HS-5 (cell line): ENCODE measurements at places on chromosomes 13 and 19.

DNA sequence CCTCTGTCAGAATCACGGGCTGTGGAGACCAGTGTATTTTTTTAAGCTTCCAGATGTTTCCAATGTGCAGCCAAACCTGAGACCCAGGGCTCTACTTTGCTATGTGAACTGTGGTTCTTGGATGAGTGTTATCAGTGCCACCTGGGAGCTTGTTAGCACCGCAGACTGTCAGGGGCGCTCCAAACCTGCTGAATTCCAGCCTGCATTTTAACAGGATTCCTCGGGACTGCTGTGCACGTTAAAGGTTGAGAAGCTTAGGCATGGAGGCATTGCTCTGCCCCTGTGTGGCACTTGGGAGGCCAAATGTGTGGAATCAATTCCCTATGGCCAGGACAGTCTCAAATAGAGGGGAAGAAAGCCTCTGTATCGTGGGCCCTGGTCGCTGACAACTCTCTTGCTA lies 80.3 kb downstream of the ANKRD10 start:
- no peak for DNase-seq

GRCh38 chr13:73138276-73138637 lies 79.5 kb downstream of the KLF5 start:
- DNase-seq: peak; percentile 18

DNA sequence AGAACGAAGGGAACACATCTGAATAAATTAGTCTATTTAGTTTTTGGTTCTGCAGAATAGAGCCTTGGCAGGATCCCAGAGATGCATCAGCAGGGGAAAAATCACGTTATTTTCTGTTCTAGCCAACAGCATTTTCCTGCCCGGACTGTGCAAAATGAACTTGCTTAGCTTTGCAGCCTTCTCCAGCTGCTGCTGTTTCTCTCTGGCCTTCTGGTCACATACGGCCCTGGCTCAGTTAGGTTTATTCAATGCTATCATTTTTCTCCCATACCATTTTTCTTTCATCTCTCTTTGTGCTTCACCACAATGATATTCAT lies 110.4 kb upstream of the KL start:
- no peak for DNase-seq

DNA sequence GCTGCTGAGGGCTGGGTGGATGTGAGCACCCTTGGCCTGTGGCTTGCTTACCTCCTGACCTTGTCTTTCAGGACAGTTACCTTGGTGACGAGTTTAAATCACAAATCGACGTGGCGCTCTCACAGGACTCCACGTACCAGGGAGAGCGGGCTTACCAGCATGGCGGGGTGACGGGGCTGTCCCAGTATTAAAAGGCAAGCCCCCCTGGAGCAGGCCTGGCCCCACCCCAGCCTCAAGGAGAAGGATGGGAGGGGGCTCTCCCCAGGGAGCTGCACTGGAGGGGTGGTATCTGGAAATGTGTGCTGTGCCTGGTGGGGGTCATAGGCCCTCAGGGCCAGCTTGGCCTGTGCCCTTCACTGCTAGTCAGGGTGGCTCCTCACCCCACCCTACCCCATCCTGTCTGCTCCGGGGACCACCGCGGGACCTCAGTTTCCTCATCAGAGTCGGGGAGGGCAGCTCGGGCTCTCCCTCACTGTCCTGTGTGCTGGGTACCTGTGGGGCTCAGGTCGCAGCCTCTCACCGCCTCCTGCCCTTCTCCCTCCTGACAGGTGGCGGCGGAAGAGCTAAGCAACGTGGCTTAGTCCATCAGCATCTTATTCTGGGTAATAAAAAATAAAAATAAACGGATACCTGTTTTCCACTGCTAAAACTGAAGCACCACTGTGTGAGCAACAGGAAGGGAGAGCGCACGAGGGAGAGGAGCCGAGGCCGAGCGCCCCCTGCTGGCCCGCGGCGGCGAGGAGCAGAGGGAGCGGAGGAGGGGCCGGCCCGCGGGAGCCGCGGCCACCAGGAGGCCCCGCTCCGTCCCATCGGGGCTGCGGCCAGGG lies 29.8 kb downstream of the CERS1 start:
- DNase-seq: no peak
